ENCODE measurements at places on chromosomes 16 and 17. TPM values are rescaled to one million over a fixed set of nuclear protein-coding genes. Genes with fewer than 3 reads are reported as not detected.
A peak's percentile ranks its signal among the peaks of the same experiment; 100 is the strongest.

DNA sequence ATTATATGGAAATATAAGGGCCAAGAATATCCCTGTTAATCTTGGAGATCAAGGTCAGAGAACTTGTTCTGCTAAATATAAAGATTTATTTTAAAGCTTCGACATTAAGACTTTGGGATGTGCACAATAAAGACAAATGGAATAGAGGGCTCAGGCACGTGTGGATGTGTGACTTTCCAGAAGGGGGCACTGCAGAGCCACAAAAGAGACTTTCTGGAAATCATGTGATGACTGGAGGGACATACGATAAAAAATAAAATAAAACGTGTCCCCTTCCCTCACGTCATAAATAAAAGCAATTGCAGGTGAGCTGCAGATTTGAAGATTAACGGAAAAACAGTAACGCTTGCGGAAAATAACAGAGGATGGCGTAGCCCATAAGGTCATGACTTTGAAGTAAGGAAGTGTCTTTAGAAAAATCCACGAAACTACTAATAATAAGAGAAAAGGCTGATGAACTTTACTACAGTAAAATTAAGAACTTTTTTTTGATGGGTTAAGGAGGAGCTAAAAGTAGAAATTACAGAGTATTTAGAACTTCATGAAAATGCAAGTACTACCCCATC lies 9.4 kb upstream of the ENGASE start:
- H3K4me3 ChIP-seq, result no peak overlapping the region
- peaks cover 3% of the 10 kb centered on the region for H3K27me3 ChIP-seq
- no peaks in the 10 kb centered on the region for H3K36me3 ChIP-seq
- H3K4me1 ChIP-seq, result peaks cover 5% of the 10 kb centered on the region

The TBC1D26 gene
- total RNA-seq, result not detected

GRCh38 chr16:79097166-79097565 lies 503.4 kb downstream of the MAF start:
- H3K4me1 ChIP-seq, result peaks cover 33% of the 10 kb centered on the region
- H3K27me3 ChIP-seq, result peaks cover 27% of the 10 kb centered on the region
- DNase-seq, result no peak

The ZNF385C gene
- total RNA-seq, result 1.1 TPM

DNA sequence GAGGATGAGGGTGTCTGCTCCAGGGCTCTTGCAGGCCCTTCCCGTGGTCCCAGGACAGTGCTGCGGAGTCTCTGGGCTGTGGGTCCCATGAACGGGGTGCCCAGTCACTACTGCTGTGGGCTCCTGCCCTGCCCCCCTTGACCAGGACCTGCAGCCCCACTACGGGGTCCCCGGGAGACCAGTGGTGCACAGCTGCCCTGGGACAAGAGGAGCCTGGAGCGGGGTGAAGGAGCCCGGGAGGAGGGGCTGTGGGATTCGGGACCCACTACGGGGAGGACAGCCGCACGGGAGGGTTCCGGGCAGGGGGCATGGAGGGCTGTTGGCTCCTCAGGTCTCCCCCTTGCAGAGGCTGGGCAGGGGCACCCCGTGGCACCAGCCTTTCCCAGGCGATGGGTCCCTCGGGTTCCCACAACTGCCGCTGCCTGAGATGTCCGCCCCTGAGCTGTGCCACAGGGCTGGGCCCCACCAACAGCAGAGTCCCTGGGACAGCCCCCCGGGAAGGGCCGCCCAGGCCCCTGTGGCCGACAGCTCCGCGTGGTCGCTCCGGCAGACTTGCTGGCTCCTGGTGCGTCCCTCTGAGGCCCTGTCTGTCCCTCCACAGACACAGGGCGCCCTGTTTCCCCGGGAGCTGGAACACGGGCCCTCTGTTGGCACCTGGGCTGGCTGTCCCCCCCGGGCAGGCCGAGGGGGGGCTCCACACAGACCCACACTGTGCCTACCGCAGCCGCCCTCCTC lies 52.1 kb upstream of the GNG13 start:
- no peak for DNase-seq
- H3K4me3 ChIP-seq, result no peak overlapping the region
- H3K36me3 ChIP-seq, result peaks cover 6% of the 10 kb centered on the region
- H3K4me1 ChIP-seq, result no peaks in the 10 kb centered on the region

The PCTP gene
- 9.2 TPM for total RNA-seq

The MYL4 gene
- not detected for total RNA-seq

GRCh38 chr17:77002103-77003045 lies 134.2 kb downstream of the MGAT5B start:
- no peak overlapping the region for H3K27ac ChIP-seq
- peaks cover 22% of the 10 kb centered on the region for H3K4me1 ChIP-seq
- DNase-seq, result no peak
- no peak overlapping the region for H3K4me3 ChIP-seq
- no peaks in the 10 kb centered on the region for H3K27me3 ChIP-seq
- H3K36me3 ChIP-seq, result no peaks in the 10 kb centered on the region

DNA sequence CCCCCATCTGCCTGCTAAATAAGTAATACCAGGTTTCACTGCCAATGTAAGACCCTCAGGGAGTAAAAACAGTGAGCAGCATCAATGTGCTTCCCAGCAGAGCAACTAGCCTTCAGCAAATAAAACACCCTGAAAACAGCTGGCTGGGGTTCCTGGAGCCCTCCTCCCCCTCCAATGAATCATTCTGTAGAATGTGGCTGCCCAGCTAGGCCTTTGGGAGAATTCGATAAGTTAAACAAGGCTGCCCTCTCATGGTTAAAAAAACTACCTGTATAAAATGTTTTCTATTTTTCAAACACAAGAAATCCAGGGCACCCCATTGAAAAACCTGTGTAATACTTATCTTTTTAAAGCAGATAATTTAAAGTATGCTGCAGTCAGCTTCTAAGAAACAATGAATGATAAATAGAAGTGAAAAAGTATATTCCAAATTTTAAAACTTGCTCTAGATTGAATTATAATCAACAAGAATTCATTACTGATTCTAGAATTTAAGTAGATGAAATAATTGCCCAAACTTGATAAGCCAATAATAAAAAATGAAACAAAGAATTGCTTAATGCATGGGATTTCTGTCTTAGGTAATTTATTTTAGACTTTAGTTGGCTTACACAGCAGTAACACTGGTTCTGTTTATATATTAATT lies 9.4 kb upstream of the TOM1L1 start:
- DNase-seq, result peak; percentile 8
- H3K4me1 ChIP-seq, result no peaks in the 10 kb centered on the region
- H3K27me3 ChIP-seq, result peaks cover 28% of the 10 kb centered on the region
- H3K27ac ChIP-seq, result no peak overlapping the region
- H3K36me3 ChIP-seq, result no peaks in the 10 kb centered on the region
- no peak overlapping the region for H3K4me3 ChIP-seq

GRCh38 chr17:42979511-42980273 lies at the start of gene PTGES3L:
Gene PTGES3L (minus strand): TSS chr17:42980080. CDS start chr17:42980053, 27 bp downstream.
- peak; percentile 33 for DNase-seq
- peaks cover 39% of the 10 kb centered on the region for H3K4me1 ChIP-seq
- no peaks in the 10 kb centered on the region for H3K27me3 ChIP-seq
- peaks cover 3% of the 10 kb centered on the region for H3K36me3 ChIP-seq
- peak within 1 kb of the TSS; percentile 94 for H3K4me3 ChIP-seq

DNA sequence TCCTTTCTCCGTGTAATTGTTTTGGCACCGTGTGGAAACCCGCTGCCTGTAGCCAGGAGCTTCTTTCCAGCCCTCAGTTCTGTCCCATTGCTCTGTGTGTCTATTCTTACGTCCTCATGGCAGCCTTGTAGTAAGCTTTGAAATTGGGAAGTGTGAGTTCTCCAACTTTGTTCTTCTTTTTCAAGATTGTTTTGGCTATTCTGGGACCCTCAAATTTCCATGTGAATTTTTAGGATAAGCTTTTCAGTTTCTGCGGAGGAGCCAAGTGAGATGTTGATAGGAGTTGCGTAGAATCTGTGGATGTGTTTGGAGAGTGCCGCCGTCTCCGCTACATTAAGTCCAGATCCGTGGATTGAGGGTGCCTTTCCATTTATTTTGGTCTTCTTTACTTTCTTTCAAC lies 15.2 kb downstream of the CHMP6 start:
- H3K27me3 ChIP-seq, result peaks cover 24% of the 10 kb centered on the region
- H3K4me3 ChIP-seq, result no peak overlapping the region
- no peak overlapping the region for H3K27ac ChIP-seq
- H3K4me1 ChIP-seq, result peaks cover 21% of the 10 kb centered on the region
- DNase-seq, result no peak

DNA sequence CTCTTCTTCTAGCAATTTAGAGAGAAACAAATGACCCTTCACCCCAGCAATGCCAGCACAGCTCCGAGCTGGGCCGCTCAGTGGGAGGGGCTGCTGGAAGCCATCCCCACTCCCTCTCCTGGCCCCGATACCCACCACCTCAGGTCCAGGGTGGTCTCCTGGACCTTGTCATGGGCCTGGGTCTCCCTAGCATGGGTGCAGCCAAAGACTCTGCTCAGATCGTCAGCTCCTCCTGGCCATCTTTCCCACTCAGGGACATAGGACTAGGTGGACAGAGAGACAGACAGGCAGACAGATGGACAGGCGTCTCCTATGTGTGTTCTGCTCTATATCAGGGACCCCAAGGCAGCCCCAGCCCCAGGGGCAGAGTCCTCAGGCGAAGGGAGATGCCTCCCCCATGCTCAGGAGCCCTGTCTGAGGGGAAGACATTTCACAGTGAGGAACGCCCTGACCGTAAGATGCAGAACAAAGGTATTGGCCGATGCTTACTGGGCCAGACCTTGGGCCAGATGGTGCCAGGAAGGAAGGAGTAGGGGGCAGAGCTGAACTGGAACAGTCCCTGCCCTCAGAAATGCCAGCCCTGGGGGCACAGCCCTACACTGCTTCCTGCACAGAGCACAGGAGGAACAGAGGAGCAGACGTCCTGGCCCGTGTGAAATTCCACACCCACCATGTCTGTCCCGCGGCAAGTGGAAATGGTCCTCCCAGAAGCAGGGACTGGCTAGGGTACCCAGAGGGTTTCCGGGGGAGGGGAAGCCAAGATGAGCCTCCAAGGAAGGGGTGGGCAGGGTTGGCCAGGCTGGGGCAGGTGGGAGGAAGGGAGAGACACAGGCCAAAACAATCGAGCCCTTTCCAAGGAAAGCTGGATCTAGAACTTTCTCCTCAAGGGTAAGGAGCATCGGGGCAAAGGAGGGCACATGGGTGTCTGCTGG lies 13.0 kb downstream of the PITPNM3 start:
- peaks cover 5% of the 10 kb centered on the region for H3K27me3 ChIP-seq
- H3K4me1 ChIP-seq, result peaks cover 4% of the 10 kb centered on the region
- no peak overlapping the region for H3K27ac ChIP-seq
- no peak overlapping the region for H3K4me3 ChIP-seq

- H3K4me3 ChIP-seq, result no peak overlapping the region
- H3K27me3 ChIP-seq, result peaks cover 4% of the 10 kb centered on the region
- no peak for DNase-seq
- H3K27ac ChIP-seq, result no peak overlapping the region
- H3K4me1 ChIP-seq, result peaks cover 5% of the 10 kb centered on the region
Observed at GRCh38 chr17:16977932-16978331, 6.0 kb upstream of the TNFRSF13B start.

GRCh38 chr16:34648-34987 lies 18.8 kb downstream of the POLR3K start:
- H3K27me3 ChIP-seq, result no peaks in the 10 kb centered on the region
- H3K36me3 ChIP-seq, result no peaks in the 10 kb centered on the region
- no peak for DNase-seq
- H3K4me3 ChIP-seq, result no peak overlapping the region

GRCh38 chr17:61418449-61418848 lies 18.8 kb downstream of the TBX2 start:
- peaks cover 5% of the 10 kb centered on the region for H3K4me1 ChIP-seq
- no peak overlapping the region for H3K27ac ChIP-seq
- peaks cover 48% of the 10 kb centered on the region for H3K27me3 ChIP-seq
- no peak overlapping the region for H3K4me3 ChIP-seq
- no peak for DNase-seq

GRCh38 chr17:55053855-55054254 lies 85.3 kb downstream of the STXBP4 start:
- no peaks in the 10 kb centered on the region for H3K27me3 ChIP-seq
- H3K36me3 ChIP-seq, result no peaks in the 10 kb centered on the region
- no peak for DNase-seq
- no peak overlapping the region for H3K27ac ChIP-seq

DNA sequence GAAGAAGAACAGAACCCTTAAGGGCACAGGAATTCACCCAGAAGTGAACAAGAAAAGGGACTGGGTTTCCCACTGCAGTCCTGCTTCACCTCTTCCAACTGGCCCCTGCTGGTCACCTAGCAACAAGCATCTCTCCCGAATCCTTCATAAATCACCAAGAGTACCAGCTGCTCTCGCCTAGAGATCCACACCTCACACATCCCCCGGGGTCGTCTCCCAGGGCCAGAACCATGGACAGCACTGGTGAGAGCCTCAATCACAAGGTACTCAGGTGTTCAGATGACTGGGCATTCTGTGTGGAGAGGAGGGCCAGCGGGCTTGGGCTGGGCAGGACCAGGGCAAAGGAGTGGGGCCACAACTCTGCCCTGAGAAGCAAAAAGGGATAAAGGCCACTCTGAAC lies 65.9 kb downstream of the CCT6B start:
- H3K36me3 ChIP-seq, result no peaks in the 10 kb centered on the region
- H3K27ac ChIP-seq, result no peak overlapping the region

GRCh38 chr17:50272711-50273653 lies 1.3 kb upstream of the TMEM92 start:
- no peak overlapping the region for H3K27ac ChIP-seq
- peak; percentile 69 for DNase-seq
- peaks cover 38% of the 10 kb centered on the region for H3K27me3 ChIP-seq
- no peaks in the 10 kb centered on the region for H3K36me3 ChIP-seq
- H3K4me1 ChIP-seq, result peaks cover 21% of the 10 kb centered on the region

GRCh38 chr16:79006206-79006605 lies 594.3 kb downstream of the MAF start:
- H3K4me3 ChIP-seq, result no peak overlapping the region
- peaks cover 4% of the 10 kb centered on the region for H3K36me3 ChIP-seq
- no peaks in the 10 kb centered on the region for H3K27me3 ChIP-seq

The WFIKKN1 gene
- 0.72 TPM for total RNA-seq

DNA sequence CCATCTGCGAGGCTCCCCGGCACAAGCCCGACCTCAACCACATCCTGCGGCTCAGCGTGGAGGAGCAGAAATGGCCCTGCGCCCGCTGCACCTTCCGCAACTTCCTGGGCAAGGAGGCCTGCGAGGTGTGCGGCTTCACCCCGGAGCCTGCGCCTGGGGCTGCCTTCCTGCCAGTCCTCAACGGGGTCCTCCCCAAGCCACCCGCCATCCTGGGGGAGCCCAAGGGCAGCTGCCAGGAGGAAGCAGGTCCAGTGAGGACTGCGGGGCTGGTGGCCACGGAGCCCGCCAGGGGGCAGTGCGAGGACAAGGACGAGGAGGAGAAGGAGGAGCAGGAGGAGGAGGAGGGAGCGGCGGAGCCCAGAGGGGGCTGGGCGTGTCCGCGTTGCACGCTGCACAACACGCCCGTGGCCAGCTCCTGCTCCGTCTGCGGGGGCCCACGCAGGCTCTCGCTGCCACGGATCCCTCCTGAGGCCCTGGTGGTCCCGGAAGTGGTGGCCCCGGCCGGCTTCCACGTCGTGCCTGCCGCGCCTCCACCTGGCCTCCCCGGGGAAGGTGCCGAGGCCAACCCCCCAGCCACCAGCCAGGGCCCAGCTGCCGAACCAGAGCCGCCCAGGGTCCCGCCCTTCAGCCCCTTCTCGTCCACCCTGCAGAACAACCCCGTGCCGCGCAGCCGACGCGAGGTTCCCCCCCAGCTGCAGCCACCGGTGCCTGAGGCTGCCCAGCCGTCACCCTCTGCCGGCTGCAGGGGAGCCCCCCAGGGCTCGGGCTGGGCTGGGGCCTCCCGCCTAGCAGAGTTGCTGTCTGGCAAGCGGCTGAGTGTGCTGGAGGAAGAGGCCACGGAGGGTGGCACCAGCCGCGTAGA lies 13.1 kb upstream of the PRR35 start:
- no peaks in the 10 kb centered on the region for H3K4me1 ChIP-seq
- no peaks in the 10 kb centered on the region for H3K36me3 ChIP-seq
- no peaks in the 10 kb centered on the region for H3K27me3 ChIP-seq
- DNase-seq, result peak; percentile 48
